ENCODE measurements at places on chromosomes 12 and 14.

DNA sequence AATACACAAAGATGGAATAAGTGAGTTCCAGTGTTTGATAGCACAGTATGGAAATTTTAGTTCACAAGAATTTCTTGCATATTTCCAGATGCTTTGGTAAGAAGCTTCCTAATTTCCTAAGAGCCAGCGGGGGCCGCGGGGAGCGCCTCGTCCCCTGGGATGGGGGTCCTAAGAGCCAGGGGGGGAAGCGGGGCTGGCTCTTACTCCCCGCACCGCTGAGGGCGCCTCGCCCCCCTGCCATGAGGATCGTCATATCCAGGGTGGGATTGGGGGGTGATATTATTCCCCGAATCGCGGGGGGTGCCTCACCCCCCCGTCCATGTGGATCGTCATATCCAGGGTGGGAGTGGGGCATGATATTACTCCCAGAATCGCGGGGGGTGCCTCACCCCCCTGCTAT, 100.5 kb upstream of the GNG2 start:
- DNase-seq, result no peak

- DNase-seq, result no peak
Observed at GRCh38 chr14:103225476-103225875, 102.2 kb downstream of the TNFAIP2 start.

GRCh38 chr12:27517961-27518665, 5.9 kb upstream of the PPFIBP1 start:
- no peak for DNase-seq

GRCh38 chr12:102459314-102459713, 21.0 kb downstream of the IGF1 start:
- DNase-seq, result no peak

DNA sequence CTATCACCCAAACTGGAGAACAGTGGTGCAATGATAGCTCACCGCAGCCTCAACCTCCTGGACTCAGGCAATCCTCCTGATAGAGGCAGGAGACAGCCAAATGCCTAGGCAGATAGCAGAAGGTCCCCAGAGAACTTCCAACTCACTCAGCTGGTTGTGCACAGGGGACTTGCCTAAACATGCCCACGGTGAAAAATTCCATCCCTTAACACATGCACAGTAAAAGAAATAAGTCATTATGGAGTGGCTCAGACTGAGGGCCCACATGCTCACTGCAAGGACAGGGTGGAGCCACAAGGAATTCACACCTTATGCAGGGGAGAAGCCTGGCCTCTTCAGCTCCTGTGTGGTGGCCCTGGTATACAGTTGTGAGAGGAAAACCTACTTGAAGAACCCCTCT, 525.8 kb upstream of the ATP2B1 start:
- no peak for DNase-seq

GRCh38 chr14:41623736-41624135, 17.1 kb downstream of the LRFN5 start:
- DNase-seq, result no peak
